ENCODE measurements at places on chromosomes 1 and 21.

- H3K4me1 ChIP-seq = no peaks in the 10 kb centered on the region
- no peaks in the 10 kb centered on the region for H3K36me3 ChIP-seq
- no peak for DNase-seq
- no peaks in the 10 kb centered on the region for H3K27me3 ChIP-seq
These were observed 37.4 kb downstream of the GADD45A start for GRCh38 chr1:67722292-67722944.

GRCh38 chr1:42822800-42823392 is 5.7 kb upstream of the SVBP start:
- H3K27me3 ChIP-seq = no peaks in the 10 kb centered on the region
- H3K27ac ChIP-seq = no peak overlapping the region
- peaks cover 3% of the 10 kb centered on the region for H3K36me3 ChIP-seq
- H3K4me1 ChIP-seq = peaks cover under 1% of the 10 kb centered on the region
- H3K4me3 ChIP-seq = no peak overlapping the region
- DNase-seq = no peak

DNA sequence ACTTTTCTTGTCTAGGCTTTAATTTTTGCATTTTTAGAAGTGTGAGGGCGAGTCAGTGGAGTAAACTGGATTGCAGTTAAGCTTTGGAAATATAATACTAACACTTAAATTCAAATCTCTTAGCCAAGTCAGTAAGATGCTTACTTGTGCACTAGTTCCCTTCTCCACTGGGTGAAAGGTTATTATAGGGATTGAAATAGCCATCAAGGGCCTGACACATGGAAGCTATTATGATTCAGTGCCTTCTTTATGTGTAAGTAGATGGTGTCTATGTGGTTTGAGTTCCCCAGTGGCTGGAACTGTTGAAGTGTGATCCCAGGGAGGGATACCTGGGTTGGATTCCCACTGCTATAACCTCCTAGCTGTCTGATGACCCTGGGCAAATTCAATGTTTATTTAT is 24.7 kb upstream of the DMRTA2 start:
- DNase-seq = no peak
- H3K27ac ChIP-seq = no peak overlapping the region
- no peaks in the 10 kb centered on the region for H3K27me3 ChIP-seq

GRCh38 chr1:37483785-37484184 is 9.4 kb downstream of the ZC3H12A start:
- no peak for DNase-seq
- H3K36me3 ChIP-seq = peaks cover 66% of the 10 kb centered on the region
- no peaks in the 10 kb centered on the region for H3K27me3 ChIP-seq
- H3K4me1 ChIP-seq = peaks cover 58% of the 10 kb centered on the region
- peak overlapping the region; percentile 68 for H3K27ac ChIP-seq

DNA sequence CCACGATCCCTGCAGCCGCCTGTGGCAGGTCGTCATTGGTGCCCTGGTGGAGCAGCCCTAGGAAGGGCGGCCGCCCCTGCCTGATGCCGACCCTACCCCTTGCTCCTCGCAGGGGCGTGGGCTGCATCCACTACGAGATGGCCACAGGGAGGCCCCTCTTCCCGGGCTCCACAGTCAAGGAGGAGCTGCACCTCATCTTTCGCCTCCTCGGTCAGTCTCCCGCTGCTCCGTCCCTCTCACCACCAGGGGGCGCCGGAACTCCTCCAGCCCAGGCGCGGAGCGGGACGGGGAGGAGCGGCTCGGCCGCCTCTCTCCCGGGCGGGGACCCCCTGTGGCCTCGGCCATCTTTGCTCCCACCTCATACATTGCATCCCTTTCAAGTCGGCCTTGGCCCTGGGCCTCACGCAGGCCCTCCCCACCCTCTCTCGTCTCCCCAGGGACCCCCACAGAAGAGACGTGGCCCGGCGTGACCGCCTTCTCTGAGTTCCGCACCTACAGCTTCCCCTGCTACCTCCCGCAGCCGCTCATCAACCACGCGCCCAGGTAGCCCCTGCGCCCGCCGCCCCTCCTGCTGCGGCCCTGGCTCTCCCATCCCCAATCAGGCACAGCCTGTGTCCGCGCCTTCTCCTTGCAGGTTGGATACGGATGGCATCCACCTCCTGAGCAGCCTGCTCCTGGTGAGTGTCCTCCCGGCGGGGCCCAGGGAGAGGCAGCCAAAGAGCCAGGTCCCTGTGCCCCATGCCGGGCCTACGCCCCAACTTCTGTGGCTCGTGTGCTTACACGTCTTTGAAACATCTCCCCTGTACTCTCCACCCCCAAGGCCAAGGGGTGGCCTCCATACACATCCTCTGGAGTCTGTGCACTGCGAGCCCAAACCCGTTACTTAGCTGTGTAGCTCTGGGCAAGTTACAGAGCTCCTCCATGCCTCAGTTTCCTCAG is 24.7 kb downstream of the CDK18 start:
- peak overlapping the region; percentile 72 for H3K4me3 ChIP-seq
- H3K4me1 ChIP-seq = peaks cover 4% of the 10 kb centered on the region
- H3K27me3 ChIP-seq = peaks cover 3% of the 10 kb centered on the region
- DNase-seq = peak; percentile 84
- no peaks in the 10 kb centered on the region for H3K36me3 ChIP-seq

DNA sequence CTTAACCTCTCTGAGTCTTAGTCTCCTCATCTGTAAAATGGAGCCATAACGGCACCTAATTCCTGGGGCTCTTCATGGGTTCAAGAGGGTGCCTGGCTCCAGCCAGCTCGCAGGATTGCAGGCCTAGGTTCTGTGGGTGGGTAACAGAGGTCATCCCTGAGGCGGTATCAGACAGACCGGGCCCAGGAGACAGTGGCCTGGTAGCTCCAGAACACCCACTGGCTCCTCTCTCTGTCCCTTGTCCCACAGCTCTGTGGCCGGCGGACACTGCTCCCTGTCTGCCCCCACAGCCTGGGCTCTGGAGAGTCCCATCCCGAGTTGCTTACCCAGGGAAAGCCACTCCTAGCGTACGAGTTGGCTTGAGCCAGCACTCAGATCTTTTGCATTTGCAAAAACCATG is 150.3 kb downstream of the PEX14 start:
- no peaks in the 10 kb centered on the region for H3K27me3 ChIP-seq
- no peaks in the 10 kb centered on the region for H3K4me1 ChIP-seq
- peaks cover 48% of the 10 kb centered on the region for H3K36me3 ChIP-seq
- no peak overlapping the region for H3K4me3 ChIP-seq
- no peak for DNase-seq

- no peaks in the 10 kb centered on the region for H3K4me1 ChIP-seq
- no peaks in the 10 kb centered on the region for H3K36me3 ChIP-seq
- H3K27ac ChIP-seq = no peak overlapping the region
These were observed 29.7 kb downstream of the SLC26A9 start for GRCh38 chr1:205913451-205914154.

DNA sequence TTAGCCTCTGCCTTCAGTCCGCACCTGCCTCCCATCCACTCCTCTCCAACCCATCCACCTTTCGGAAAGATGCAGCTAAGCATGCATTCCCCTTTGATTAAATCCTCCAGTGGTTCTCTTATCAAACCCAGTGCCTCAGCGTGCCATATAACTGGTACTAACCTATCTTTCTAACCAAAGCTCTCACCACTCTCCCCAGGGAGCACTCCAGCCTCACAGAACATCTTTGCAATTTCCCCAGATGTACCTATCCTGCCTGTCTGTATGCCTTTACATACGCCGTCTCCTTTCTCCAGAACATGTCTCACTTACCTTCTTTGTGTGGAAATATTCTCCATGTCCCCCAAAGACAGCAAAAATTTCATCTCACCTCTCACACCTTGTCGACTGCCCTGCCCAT is 80.0 kb downstream of the SLC25A24 start:
- DNase-seq = no peak
- peaks cover 12% of the 10 kb centered on the region for H3K4me1 ChIP-seq
- no peak overlapping the region for H3K27ac ChIP-seq
- H3K4me3 ChIP-seq = no peak overlapping the region

DNA sequence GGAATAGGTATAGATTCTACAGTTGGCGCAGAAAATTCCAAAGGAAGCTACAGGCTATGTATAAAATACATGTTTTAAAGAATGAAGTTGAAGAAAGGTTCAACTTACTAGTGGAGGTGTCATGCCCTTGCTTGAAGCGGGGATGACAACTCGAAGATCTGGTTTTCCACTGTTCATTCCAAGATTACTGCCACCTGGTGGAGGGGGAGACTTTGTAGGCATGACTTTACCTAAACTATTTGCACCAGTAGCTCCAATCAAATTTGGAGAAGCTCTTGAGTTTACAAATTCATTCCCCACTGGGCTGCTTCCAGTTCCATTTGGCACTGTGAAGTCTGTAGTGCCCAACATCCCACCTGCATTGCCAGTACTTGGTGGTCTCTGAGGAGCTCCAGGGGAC is 81.7 kb downstream of the AXDND1 start:
- H3K36me3 ChIP-seq = no peaks in the 10 kb centered on the region
- H3K27ac ChIP-seq = no peak overlapping the region
- H3K4me1 ChIP-seq = no peaks in the 10 kb centered on the region

- no peak overlapping the region for H3K4me3 ChIP-seq
- DNase-seq = no peak
- no peaks in the 10 kb centered on the region for H3K4me1 ChIP-seq
- no peaks in the 10 kb centered on the region for H3K27me3 ChIP-seq
- H3K36me3 ChIP-seq = no peaks in the 10 kb centered on the region
- H3K27ac ChIP-seq = no peak overlapping the region
These were observed 78.9 kb downstream of the PTPRU start for GRCh38 chr1:29315262-29315661.

GRCh38 chr21:34878940-34879339 is 170.2 kb downstream of the RUNX1 start:
- no peak overlapping the region for H3K27ac ChIP-seq
- no peak overlapping the region for H3K4me3 ChIP-seq
- peaks cover 53% of the 10 kb centered on the region for H3K36me3 ChIP-seq

GRCh38 chr1:28115267-28115666 is 26.9 kb upstream of the EYA3 start:
- H3K4me1 ChIP-seq = peaks cover 26% of the 10 kb centered on the region
- H3K27ac ChIP-seq = peak overlapping the region; percentile 68

DNA sequence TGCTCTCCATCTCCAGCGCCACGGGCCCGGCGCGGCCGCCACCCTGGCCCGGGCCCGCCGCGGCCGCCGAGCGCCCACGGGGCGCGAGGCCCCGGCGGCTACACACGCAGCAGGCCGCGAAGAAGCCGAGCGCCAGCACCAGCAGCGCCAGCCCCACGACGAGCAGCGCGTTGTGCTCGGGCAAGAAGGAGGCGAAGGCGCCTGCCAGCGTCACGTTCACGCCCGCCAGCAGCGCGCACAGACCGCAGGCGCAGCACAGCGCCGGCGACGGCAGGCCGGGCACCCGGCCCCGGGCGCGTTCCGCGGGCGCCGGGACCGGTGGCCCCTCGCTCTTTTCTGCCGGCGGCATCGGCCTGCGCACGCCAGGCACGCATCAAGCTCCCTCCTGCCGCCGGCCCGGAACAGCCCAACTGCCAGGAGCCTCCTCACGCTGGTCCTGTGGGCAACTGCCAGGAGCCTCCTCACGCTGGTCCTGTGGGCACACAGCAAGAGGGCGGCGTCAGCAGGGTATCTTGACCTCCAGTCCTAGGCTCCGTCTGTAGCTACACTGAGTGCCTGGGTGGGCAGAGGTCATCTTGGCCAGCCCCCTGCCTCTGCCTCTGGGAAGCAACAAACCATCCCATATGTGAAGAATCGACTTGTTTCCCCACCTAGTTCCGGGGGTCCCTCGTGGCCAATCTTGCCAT is 18.1 kb downstream of the KNCN start:
- H3K27ac ChIP-seq = no peak overlapping the region
- H3K36me3 ChIP-seq = no peaks in the 10 kb centered on the region
- peaks cover 4% of the 10 kb centered on the region for H3K4me1 ChIP-seq
- DNase-seq = peak; percentile 19

GRCh38 chr1:78177708-78178270 is 132.0 kb downstream of the GIPC2 start:
- H3K36me3 ChIP-seq = no peaks in the 10 kb centered on the region
- H3K27me3 ChIP-seq = peaks cover 8% of the 10 kb centered on the region
- no peak overlapping the region for H3K27ac ChIP-seq
- no peak overlapping the region for H3K4me3 ChIP-seq

DNA sequence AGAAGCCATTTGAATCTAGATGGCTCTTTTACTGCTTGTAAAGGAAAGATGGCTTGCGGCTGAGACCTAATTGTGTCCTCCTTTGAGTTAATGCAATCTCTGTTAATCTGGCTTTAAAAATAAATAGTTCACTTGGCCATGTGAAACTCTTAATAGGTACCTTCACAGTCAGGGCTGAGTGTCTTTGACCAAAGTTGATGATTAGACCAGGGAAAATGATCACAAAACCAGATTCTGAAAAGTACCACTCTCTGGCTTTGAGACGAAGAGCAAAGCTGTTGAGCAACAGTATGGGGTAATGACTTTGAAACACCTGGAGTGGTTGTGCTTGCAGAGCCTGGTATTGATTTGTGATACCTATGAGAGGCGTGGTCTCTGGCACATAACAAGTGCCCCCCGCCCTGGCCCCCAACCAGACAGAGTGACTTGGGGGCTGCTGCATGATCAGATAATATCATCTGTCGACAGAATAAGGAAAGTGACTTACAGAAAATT is 4.7 kb downstream of the HUNK start:
- peaks cover 38% of the 10 kb centered on the region for H3K27me3 ChIP-seq
- no peak overlapping the region for H3K27ac ChIP-seq
- peaks cover under 1% of the 10 kb centered on the region for H3K4me1 ChIP-seq
- H3K36me3 ChIP-seq = no peaks in the 10 kb centered on the region

GRCh38 chr1:2382621-2383361 is 8.6 kb downstream of the MORN1 start:
- H3K36me3 ChIP-seq = peaks cover 2% of the 10 kb centered on the region
- DNase-seq = no peak
- peaks cover 31% of the 10 kb centered on the region for H3K4me1 ChIP-seq
- no peak overlapping the region for H3K4me3 ChIP-seq
- no peaks in the 10 kb centered on the region for H3K27me3 ChIP-seq

DNA sequence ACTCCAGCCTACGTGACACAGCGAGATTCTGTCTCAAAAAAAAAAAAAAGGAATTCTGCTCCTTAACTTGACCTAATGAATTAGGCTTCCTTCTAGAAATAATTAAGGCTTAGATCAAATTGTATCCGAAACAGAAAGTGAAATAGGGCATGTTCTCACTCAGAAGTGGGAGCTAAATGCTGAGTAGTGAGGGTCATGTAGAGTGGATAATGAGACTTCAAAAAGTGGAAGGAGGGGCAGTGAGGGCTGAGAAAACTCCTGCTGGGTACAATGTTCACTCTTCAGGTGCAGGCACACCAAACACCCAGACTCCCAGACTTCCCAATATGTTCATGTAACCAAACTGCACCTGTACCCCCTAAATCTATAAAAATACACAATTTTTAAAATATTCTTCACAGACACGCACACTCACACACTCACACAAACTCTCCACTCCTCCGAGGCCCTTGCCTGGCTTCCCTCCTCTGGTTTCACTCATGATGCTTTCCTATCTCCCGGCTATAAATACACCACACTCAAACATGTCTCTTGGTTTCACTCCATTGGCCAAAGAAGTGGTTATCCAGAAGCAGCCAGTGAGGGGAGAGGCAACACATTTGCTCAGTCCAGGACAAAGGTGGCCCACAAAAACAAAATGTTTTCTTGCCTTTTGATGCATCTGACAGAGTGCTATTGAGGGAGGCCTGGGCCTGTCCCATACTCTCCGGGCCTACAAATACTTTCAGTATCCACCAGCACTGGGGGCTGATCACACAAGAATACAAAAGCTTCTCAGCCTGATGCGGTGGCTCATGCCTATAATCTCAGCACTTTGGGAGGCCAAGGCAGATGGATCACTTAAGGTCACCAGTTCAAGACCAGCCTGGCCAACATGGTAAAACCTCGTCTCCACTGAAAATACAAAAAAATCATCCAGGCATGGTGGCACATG is 249.2 kb downstream of the TOMM20 start:
- DNase-seq = no peak
- H3K4me3 ChIP-seq = no peak overlapping the region
- no peaks in the 10 kb centered on the region for H3K27me3 ChIP-seq
- H3K27ac ChIP-seq = peak overlapping the region; percentile 9

Data from activated B cell treated with CpG ODN at 0.5 μM for 24 hours (primary cell).